8988T (cell line): ENCODE measurements at places on chromosomes 4 and X.

GRCh38 chr4:42618023-42618422 is 38.9 kb downstream of the ATP8A1 start:
- DNase-seq, result no peak

DNA sequence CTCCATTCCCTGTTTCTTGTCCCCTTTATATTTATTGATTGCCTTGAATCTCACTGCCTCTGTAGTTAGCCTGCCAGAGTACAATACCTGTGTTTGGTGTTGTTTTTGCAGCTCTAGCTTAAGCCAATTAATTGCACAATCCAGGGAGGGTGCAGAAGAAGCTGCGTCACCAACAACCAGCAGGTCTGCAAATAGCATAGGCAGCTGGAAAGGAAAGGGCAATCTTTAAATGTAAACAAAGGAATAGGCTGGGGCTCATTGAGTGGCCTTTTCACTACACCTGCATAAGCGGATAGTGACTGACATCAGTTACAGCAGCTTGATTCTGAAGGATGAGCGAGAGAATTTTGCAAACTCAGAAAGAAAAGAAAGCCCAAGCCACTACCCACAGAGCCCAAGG is 106.8 kb upstream of the RAI2 start:
- DNase-seq, result no peak

DNA sequence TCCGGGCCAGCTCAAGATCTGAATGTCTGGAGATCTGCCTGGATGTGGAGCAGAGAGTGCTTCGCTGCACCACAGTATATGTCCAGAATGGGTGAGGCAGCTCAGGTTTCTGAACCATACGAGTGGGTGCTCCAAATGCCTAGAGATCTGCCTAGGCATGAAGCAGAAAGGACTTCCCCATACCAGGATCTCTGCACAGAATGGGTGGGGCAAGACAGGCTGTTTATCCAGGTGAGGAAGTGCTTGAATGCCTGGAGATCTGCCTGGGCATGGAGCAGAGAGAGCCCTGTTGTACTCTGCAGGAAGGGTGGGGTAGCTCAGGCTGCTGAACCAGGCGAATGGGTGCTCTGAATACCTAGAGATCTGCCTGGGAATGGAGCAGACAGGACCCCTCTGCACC is 45.4 kb upstream of the MAGEC2 start:
- DNase-seq, result no peak

- DNase-seq, result no peak
Measured at GRCh38 chr4:47686294-47686872, 151.5 kb downstream of the CORIN start.

GRCh38 chrX:123756320-123756719 is 23.5 kb upstream of the THOC2 start:
- DNase-seq, result no peak

- peak; percentile 59 for DNase-seq
Measured at GRCh38 chr4:5887361-5888221, 5.3 kb downstream of the CRMP1 start.

- DNase-seq, result no peak
Measured at GRCh38 chrX:1657367-1658070, 42.7 kb downstream of the ASMT start.

GRCh38 chr4:54076673-54077072 is 12.3 kb upstream of the CHIC2 start:
- DNase-seq, result no peak

DNA sequence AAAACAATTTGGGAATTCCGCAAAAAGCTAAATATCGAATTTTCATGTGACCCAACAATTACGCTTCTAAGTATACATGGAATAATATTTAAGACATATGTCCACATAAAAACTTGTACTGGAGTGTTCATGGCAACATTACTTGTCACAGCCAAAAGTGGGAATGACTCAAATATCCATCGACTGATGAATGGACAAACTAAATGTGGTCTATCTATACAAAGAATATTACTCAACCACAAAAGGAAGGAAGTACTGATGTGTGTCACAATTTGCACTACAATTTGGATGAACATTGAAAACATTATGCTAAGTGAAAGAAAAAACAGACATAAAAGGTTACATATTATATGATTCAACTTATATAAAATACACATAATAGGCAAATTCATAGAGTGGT is 71.9 kb downstream of the AFF2 start:
- DNase-seq, result no peak

GRCh38 chrX:10120331-10120730 is 36.4 kb upstream of the CLCN4 start:
- no peak for DNase-seq

DNA sequence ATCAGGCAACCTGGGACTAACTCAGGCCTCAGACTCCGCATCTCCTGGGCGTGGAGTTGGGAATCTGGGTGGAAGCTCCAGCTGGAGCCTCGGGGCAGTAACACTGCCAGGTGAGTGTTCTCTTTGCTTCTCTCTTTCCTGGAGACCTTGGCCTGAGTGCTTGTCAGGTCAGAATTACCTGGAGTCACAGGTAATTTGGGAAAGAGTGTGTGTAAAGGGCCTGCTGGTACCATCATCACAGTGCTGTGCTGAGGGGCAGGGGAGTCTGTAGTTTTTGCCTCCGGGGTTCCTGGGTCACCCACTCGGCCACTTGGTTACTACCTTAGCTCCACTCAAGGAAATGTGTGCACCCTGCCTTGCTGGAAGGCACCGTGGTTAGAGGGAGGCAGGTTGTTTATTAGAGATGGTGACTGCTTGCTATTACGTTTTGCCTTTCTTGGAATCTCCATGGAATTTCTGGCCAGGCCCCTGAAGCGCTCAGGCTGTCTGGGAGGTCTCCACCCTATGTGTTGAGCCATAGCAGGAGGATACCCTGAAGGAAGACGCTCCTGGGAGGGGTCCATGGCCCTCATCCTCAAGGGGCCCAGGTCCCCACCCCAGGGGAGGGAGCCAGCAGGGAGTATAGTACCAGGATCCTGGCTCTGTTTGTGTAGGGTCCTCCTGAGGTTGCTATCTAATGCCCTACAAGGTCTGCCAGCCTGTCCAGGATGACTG is 2.9 kb downstream of the GPR78 start:
- peak; percentile 3 for DNase-seq

- no peak for DNase-seq
Measured at GRCh38 chrX:97666890-97667289, 783.2 kb downstream of the RPA4 start.

- no peak for DNase-seq
Measured at GRCh38 chr4:70979445-70980008, 13.9 kb upstream of the DCK start.

DNA sequence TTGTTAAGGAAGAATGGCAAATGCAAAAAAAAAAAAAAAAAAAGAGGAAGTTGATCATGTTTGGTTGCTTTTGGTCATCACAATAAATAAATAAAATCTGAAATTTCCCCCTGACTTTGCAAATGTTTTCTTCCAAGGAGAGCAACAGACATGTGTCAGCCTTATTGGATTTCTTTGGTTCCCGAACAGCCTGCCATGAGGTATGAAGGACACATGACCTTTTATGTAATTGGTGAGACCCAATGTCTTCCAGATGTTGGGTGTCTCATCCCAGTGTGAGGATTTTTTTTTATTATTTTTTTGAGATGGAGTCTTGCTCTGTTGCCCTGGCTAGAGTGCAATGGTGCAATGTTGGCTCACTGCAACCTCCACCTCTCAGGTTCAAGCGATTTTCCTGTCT is 24.6 kb upstream of the CD99 start:
- no peak for DNase-seq

DNA sequence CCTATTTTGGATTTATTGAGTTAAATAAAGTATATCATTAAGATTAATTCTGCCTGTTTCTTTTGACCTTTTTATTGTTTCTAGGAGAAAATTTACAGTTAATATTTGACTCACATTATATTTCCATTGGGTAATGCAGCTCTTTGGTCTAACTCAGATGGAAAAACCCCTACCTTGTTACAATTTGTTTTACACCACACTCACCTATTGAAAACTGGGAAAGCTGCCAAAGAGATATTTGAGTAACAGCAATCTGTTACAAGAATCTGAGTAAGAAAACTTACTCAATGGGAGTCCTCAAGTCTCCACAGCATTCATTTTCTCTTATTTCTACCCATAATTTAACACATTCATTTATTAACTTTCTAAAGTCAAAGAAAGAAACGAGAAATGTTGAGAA is 108.0 kb upstream of the TLL1 start:
- no peak for DNase-seq

GRCh38 chr4:90127706-90128345 is 632 bp downstream of the CCSER1 start:
- no peak for DNase-seq

- DNase-seq, result no peak
Measured at GRCh38 chr4:108758498-108758897, 4.4 kb downstream of the ETNPPL start.

GRCh38 chr4:6265546-6265945 is 4.1 kb upstream of the WFS1 start:
- DNase-seq, result no peak

DNA sequence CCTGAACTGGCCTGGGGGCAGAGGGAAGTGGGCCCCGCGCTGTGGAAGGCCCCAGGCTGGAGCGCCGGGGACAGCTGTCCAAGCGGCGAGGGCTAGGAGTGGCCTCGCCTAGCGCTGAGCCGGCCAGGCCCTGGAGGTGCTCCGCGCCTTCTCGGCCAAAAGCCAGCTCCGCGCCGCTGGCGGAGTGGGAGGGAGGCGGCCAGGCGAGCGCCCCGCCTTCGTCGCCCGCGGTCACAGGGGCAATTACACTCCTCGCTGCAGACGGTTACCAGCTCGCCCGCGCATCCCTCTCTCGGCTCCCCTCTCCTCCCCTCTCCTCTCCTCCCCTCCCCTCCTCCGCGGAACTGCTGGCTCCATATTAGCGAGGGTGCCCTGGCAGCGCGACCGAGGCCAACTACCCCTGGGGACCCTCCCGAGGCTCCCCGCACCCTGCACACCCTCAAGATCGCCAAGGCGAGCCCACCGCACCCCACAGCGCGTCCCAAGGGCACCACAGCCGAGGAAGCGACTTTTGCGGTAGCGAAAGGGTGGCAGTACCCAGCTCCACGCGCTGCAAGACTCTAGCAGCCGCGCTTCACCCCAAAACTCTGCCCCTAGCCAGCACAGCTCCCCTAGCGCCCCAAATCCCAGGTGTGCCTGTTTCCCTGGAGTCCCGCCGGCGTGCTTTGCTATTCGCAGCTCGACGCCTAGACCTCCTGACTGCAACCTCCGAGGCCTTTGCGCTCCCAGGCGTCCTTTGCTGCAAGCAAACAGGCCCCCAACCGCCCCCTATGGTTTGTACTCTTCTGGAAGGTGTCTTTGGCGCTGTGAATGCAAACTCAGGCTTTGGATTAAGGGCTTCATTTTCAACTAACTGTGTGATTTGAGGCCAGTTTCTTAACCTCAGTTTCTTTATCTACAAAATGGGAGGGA is 91.4 kb downstream of the BCOR start:
- no peak for DNase-seq

GRCh38 chr4:159269956-159270355 is 167.1 kb downstream of the RAPGEF2 start:
- DNase-seq, result no peak

DNA sequence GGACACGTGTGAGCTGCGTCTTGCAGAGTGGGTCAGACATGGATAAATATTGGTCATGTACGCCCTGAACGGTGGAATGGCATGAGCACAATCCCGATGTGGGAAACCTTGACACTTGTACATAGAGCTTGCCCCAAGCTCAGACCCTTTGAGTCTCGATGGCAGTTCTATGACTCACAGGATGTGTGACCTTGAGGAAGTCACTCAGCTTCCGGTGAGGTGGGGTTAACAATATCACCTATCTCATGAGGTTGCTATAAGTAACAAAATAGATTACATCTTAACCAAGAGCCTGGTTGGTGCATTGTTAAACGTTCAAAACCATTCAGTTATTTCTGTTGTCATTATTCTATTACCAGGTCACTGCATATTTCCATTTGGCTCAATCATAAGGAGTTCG is 109.1 kb upstream of the TBL1X start:
- no peak for DNase-seq

GRCh38 chrX:49155243-49155899 is 7.2 kb upstream of the MAGIX start:
- DNase-seq, result no peak

- no peak for DNase-seq
Measured at GRCh38 chr4:3317011-3317655, 24.3 kb downstream of the RGS12 start.

DNA sequence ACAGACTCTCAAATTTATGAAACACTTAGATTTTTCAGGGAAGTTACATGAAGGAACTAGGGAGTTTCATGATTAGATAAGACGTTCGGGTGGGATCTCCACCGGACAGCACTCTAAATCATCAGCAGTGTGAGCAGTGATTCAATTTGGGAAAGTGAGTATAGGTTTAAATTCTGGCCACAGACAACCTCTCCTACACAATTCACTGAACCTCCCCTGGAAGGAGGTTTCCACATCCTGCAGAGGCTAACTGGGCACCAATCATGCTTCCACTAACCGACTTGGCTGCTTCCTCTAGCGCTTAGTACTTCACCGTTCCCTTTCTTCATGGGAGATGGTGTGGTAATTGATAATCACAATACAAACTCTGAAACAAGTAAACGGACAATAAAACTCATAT is 5.6 kb downstream of the CXCL9 start:
- no peak for DNase-seq

DNA sequence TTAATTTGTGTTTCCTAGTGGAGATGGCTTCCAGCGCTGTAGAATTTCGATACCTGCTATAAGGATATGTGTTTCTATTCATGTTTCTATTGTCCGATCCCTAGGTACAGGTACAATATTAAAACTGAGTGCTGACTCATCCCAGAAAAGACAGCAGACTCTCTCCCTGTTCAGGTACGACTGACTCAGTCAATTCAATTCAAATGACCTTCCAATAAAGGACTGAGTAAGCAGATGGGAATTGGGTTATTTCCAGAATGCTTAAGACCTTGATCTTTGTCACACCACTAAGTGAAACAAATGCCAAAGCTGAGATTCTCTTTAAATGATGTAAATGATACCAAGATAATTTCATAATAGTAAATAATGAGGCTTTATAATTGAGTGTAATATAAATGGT is 1596.9 kb downstream of the RPA4 start:
- DNase-seq, result no peak

DNA sequence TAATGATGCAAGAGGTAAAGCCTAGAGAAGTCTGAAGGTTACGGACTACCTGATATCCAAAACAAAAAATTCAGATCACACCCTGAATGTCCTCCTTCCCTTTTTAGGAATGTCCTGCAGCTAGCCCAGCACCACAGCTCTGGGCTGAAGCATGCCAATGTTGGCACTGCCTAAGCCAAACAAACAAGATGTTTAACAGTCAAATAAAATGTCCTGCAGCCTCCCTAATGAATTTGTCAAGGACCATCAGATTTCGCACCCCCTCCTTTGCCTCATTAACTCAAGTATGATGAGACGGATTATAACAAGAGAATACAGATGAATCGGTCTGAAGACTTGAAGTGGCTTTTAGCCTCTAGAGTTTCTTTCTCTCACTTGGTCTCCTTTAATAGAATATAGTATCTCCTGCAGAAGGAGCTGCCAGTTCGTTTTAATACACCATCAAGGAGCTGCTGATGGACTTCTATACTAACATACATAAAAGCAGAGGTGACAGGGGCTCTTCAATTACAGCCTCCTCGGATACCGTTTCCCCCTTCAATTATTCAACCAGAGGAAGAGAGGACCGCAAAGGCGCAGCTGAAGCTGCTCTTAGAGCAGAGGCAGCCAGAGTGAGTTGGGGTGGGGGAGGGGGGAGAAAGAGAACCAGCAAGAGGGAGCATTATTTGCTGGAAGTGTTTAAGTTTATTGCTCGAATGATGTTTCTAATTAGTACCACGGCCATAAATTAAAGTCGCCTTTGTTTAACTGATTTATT is 3.0 kb upstream of the MAB21L2 start:
- no peak for DNase-seq

GRCh38 chrX:154308108-154308946 is 12.7 kb downstream of the TKTL1 start:
- DNase-seq, result peak; percentile 49

- no peak for DNase-seq
Measured at GRCh38 chr4:152585023-152585441, 49.1 kb upstream of the FBXW7 start.
